Midbrain (tissue), 1 donor: ENCODE measurements at places on chromosomes 2 and 18.

- no peak for DNase-seq
Measured at GRCh38 chr2:43438342-43438741, 157.5 kb downstream of the THADA start.

DNA sequence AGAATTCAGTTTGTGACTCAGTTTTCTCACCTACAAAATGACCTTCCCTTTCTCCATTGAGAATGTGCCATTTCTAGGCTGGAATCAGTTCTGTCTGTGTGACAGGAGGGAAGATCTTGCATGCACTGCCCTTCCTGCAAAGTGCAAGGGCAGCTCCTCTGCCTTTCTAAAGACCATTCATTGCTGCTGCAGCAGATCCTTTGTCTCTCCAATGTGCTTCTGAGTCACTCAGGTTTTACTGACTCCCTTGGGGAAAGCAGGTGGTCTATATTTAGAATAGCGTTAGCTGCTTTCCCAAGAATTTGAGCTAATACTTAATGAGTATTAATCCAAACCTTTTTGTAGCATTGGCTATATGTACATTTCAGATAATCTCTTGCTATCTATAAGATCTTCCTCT, 62.5 kb downstream of the DAW1 start:
- no peak for DNase-seq

DNA sequence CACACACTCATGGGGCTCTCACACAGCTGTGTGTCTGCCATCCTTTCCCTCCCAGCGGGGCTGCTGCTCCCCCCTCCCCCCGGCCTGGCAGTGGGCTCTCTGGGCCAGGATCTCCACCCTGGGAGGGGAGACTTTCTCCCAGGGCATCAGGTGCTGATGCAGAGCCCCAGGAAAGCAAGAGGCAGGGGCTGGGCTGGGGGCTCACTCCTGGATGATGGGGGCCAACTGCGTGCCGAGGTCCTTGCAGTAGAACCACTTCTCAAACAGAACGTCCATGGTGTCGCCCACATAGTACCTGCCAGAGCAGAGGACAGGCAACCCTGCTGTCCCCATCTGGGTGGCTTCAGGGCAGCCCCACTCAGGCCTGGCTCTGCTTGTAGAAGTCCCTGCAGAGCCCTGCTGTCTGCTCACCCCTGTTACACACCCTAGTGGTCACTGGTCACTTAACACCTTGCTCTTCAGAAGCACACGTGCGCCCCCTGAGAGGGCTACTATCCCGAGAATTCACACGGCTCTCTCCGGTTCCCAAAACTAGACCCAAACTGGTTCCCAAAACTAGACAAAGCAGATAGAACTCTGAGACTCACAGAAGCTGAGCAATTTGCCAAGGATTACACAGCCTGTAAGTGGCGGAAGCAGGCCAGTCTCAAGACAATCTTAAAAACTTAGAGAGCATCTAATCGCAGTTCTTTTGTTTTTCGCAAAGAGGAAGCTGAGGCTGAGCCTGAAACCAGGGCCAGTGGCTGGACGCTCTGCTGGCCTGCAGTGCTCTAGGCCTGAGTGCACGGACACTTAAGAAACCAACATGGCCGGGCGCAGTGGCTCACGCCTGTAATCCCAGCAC, 6.6 kb upstream of the OXER1 start:
- DNase-seq: peak; percentile 17

- DNase-seq: no peak
Measured at GRCh38 chr2:129458436-129458835, 521.0 kb upstream of the RAB6C start.

- no peak for DNase-seq
Measured at GRCh38 chr2:71944183-71944550, 203.5 kb downstream of the CYP26B1 start.

GRCh38 chr2:122174061-122174460, 418.6 kb downstream of the TSN start:
- no peak for DNase-seq

- no peak for DNase-seq
Measured at GRCh38 chr2:83340424-83340823, 1118.7 kb downstream of the SUCLG1 start.

- no peak for DNase-seq
Measured at GRCh38 chr2:226860087-226860486, 24.2 kb downstream of the RHBDD1 start.

DNA sequence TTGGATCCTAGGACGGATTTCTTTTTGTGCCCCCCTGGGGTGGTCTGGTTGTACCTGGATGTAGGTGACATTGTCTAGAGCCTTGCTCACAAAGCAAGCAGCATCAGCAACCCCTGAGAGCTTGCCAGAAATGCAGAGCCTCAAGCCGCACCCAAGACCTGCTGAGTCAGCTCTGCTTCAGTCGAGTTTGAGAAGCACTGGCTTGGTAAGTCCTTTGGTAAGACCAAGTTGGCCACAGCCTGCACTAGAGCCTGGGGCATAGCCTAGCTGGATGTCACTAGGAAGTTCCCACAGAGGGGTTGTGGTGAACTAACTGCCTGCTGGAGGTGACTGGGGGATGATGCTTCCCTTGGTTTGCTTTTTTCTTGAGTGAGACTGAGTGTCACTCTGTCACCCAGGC, 6.2 kb downstream of the ABCG5 start:
- no peak for DNase-seq

- no peak for DNase-seq
Measured at GRCh38 chr2:142290931-142291330, 160.1 kb upstream of the LRP1B start.

GRCh38 chr2:43619511-43619910, 17.5 kb upstream of the PLEKHH2 start:
- no peak for DNase-seq

DNA sequence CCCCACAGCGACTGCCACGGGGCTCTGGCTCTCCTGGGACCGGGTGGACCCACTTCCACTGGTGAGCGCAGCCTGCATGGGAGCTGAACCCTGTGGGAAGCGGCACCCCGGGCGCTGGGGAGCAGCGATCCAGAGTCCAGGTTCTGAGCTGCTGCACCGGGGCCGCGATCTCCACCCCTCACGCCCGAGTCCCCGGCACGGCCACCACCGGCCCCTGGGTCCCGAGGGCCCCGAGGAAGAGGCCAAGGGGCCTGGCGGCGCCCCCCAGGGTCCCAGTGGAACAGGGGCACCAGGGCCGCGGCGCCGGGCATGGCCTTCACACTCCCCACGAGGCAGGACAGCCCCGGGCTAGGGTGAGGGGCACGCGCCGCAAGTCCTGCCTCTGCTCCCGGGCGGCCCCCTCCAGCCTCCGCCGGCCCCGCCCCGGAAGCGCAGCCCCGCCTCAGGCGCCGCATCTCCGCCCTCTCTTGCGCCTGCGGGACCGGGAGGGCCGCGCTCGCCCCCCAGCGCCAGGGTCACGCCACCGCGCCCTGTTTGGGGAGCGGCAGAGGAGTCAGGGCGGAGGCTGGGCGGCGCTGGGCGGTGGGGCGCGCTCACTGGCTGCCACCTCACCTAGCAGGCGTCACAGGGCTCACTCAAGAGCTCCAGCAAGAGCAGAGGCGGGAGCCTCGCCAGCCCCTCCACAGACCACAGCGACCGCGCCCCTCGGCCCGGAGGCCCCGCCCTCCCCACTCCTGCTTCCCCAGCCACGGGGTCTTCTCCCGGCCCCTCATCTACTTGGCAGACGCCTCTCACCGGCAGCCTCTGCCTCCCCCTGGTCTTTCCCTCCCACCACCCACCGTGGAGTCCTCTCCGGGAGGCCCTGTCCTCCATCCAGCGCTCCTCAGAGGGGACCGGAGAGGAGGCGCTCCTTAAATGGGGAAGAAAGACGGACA, 26.8 kb downstream of the THAP4 start:
- peak; percentile 66 for DNase-seq

- no peak for DNase-seq
Measured at GRCh38 chr18:67331857-67332256, 184.7 kb downstream of the DSEL start.

DNA sequence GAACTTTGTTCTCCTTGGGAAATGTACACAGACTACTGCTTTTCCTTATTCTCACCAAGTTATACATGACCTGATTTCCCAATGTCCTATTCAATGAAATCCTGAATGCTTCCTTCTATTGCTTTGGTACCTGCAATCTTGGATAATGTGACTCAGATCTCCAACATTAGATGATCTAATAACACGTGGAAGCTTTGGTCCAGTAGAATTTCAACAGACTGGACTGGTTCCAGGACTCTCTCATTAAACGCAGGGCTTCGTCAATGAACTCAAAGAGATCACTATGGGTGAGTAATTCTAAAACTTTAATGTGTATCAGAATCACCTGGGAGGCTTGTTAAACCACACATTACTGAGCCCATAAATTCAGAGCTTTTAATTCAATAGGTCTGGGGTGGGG, 413.6 kb upstream of the KCNH7 start:
- DNase-seq: no peak

DNA sequence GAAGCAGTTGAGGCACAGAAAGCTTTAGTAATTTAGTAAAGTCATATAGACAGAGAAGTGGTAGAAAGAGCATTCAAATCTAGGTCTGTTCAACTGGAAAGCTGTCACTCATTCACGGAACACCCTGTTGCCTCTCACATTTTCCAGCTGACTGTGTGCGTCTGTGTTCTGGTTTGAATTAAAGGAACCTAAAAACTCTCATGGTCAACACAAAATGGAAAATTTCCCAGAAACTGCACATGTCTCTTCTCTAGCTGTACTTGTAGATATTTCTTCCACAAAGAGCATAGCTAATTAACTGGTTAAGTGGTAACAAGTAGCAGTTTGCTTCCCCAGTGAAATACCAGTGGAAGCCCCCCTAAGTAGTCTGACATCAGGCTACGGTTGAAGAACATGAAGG, 390.8 kb downstream of the TGIF1 start:
- no peak for DNase-seq

GRCh38 chr18:28432339-28432738, 255.4 kb upstream of the CDH2 start:
- no peak for DNase-seq

GRCh38 chr2:100178085-100178788, 35.8 kb upstream of the AFF3 start:
- DNase-seq: no peak

GRCh38 chr2:217632043-217632442, 370.8 kb downstream of the TNS1 start:
- DNase-seq: peak; percentile 47

GRCh38 chr2:26615860-26616705, 25.1 kb downstream of the CIB4 start:
- peak; percentile 12 for DNase-seq

GRCh38 chr2:125456693-125457363, 1199.1 kb upstream of the GYPC start:
- DNase-seq: no peak

DNA sequence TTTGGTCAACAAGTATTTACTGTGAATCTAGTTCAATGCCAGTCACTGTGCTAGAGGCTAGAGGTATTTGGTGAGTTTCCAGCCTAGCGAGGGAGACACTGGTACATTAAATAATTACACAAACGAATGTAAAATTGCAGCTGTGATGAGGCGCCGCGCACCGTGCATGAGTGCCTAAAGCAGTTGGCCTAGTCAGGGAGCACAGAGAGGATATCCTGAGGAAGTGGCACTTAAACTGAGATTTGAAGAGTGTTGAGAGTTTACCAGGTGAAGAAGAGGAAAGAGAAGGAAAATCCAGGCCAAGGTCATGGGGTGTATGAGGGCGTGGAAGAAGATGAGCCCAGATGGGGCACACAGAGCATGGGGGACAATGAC, 157.6 kb upstream of the NDUFV2 start:
- no peak for DNase-seq

- DNase-seq: no peak
Measured at GRCh38 chr18:22933966-22934423, 867 bp downstream of the RBBP8 start.

- DNase-seq: no peak
Measured at GRCh38 chr2:138510319-138510718, 8.7 kb downstream of the SPOPL start.

- no peak for DNase-seq
Measured at GRCh38 chr18:22165049-22165602, 4.3 kb upstream of the GATA6 start.

DNA sequence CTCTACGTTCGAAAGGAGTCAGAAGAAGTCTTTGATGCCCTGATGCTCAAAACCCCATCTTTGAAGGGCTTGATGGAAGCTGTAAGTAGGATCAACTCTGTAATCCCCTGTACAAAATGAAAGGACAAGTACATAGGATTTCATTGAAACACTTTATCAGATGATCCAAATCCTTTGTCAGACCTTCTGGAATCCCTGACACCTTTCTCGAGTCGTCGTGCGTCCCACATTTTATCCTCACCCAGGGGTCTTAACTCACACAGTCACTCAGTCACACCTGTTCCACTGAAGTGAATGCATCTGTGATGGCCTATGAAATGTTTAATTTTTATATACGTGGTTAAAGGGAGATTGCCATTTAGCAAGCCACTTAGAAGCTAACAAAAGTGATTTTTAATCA, 44.8 kb downstream of the GRHL1 start:
- no peak for DNase-seq

DNA sequence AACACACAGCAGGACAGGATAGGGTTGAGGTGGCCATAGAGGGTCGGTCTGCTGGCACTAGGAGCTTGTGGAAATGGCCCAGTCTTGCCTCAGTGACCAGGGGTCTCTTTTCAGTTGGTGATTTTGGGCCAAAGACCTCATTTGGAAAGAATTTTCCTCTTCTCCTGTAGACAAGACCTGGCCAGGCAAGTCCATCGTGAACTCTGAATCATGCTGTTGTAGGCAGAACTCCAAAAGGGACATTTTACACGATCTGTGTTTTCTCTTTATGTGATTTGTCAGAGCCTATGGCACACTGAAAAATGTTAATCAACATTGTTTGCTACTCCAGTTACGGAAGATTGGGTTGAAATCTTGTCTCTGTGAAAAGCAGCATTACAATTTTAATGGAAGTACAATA, 126.1 kb upstream of the PXDN start:
- no peak for DNase-seq

DNA sequence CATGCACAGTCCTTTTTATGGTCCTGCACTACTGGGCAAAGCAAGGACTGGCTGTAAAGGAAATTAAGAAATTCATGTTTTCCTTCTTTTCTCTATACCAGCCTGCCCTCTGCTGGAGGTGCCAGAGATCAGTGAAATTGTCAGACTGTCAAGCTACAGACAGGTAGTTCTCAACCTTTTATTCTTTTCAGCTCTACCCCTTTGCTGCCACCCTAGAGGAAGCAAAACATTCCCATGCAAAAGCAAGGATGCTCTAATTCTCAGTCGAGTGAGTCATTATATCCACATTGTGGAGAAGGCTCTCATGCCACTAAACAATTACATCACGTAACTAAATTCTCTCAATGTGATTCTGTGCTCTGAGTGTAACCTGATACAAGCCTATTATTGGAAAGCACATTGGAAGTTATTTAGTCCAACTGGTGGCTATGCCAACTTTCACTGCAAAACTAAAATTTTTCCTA, 25.0 kb upstream of the RAPGEF4 start:
- peak; percentile 36 for DNase-seq

DNA sequence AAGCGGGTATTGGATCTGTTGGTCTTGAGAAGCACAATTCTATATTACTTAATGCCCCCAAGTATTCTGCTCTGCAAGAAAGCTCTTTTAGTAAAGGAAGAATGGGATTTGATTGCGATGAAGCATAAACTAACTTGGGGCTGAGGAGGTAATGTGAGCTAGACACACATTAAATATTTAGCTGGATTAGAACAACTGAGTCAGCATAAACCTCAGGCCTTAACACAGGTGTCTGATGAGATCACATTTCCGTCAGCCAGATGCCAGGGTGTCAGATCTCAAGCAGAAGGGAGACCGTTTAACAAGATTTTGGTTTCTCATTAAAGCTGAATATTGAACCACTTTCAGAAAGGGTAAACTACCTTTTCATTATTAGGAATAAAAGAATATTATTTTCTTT, 94.5 kb downstream of the GYPC start:
- no peak for DNase-seq

- no peak for DNase-seq
Measured at GRCh38 chr18:69838620-69839411, 108.9 kb downstream of the CD226 start.

- no peak for DNase-seq
Measured at GRCh38 chr2:161426455-161426921, 10.4 kb downstream of the TBR1 start.
